ENCODE measurements at places on chromosomes 3 and 15.
A peak's percentile ranks its signal among the peaks of the same experiment; 100 is the strongest.

GRCh38 chr15:42691308-42691707 is 45.6 kb downstream of the CDAN1 start:
- no peak for DNase-seq

DNA sequence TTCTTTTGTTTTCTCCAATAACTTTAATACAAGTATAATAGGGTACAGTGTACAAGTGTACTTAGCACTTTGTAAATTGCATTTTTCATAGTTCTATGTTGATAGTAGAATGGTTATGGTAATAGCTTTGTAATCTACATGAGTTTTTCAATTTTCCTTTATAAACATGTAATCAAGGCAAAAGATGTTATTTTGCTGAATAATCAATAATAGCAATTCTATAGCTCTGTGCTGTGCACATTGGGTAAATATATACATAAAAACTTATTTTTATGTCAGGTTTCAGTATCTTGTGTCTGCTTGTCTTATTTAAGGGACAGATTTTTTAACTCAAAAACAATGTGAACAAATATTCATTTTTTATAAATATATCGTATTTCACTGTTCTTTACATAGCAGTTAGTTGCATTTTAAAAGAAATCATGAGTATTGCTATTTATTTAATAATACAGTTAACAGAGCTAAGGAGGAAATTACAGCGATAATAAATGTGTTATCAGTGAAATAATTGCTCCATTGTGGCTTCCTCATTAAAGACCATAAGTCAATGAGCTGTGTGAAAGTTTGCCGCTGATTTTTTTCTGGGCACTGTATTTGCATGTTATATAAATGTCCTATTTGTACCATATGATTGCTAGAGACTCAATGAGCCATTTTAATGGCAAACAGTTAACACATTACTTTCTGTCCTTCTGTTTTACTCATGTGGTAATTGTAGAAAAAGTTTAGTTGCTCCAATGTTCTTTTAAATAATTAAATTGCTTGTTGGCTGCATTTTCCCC is 214.6 kb upstream of the STAC start:
- DNase-seq, result no peak

DNA sequence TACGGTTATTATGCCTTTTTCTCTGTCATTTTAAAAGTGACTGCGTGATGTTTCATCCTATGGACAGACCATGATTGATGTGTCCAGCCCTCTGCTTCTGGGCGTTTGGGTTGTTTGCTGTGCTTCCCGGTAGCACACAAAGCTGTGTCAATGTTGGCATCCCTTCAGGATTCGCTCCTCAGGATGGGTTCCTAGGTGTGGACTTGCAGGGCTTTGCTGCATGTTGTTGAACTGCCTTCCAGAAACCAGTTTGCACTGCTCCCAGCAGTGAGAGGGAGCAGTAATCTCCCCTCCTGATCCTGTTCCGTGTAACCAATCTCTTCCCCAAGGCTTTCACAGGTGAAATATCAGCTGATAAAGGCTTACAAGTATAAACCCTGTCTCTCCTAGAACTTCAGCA is 787 bp downstream of the TRPM1 start:
- no peak for DNase-seq

DNA sequence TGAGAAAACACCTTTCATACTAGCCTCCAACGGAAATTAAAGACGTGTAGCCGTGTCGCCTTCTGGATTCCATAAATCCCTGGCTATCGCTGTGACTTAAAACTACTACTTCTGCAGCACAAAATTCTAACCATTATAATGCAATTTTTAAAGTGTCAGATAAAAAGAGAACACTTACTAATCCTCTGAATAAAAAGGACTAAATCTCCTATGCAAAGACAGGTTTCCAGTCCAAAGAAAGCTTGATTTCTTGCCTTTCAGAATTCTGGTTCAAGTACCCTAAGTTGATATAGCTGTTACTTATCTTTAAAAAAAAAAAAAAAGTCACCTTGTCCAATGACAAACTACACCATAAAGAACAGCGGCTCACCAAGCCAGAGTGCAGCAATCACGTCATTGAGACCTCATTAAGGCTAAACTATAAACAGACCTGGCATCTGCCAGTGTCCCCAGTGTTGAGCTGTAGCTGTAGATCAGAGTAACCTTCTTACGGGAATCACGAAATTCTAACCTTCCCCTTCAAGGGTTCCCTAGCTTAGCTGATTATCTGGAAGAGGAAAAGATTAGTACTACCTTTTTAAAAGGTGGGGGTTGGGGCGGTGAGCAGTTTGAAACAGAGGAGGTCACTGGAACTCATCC is 2.2 kb downstream of the ABCC5 start:
- DNase-seq, result no peak

DNA sequence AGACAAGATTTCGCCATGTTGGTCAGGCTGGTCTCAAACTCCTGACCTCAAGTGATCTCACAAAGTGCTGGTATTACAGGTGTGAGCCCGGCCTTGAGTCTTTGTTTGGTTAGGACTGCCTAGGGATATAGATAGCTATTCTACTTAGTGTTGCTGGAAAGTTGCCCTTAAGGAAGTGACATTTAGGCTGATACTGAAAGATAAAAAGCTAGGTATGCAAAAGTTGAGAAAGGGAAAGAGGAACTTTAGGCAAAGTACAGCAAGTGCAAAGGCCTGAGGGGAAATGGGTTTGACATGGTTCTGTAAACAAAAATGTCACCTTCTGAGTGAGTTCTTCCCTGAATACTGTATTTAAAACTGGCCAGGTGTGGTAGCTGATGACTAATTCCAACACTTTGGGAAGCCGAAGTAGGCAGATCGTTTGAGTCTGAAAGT is 111.5 kb downstream of the ZNF609 start:
- no peak for DNase-seq

DNA sequence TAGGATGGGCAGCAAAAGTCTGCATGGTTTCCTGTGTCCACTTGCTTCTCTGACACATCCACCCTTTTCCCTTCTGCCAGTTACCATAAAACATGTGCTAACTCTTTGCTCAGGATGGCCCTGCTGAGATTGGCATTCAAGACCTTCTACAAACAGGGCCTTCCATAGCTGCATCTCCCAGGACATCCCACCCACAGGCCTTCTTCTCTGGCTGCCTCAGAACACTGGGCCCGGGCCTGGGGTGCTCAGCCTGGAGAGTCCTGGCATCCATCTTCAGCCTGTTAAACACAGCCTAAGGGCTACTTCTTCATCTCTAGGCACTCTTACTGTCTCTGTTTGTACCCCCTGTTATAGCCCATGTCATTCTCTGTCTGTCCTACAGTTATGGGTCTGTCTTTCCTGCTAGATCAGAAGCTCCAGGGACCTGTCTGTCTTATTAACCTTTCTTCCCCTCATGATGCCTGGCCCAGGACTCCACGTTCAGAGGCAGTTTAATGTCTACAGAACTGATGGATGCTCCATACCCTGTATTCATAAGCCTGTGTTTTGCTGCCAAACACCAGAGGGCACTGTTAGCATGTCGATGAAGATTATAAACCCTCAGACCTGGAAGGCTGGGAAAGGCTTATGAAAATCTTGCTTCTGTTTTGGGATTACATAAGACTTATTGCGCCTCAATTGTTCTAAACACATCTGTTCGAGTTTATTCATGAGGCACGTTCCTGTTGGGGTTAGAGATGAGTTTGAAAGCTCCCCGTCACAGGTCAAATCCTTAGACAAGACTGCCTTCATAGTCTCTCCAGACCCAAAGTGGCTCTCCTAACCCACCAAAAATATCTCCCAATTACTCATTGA is 16.5 kb downstream of the SEMA3G start:
- peak; percentile 62 for DNase-seq

DNA sequence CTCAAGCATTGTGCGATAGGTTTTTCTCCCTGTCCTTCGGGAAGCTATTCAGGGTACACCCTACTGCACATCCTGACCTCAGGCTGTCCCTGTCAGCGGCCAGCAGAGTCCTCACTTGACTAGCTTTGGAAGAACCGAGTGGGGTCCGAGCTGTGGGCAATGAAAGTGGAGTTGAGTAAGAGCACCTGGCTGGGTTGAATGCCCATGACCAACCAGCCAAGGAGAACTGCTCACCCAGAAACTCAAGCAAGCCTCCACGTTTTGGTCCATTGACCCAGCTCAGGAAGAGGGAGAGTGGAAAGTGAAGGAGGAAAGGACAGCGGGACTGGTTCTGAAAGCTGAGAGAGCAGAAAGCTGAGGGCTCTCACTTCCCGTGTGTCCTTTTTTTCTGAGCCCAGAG is 36.0 kb upstream of the HDGFL3 start:
- no peak for DNase-seq

DNA sequence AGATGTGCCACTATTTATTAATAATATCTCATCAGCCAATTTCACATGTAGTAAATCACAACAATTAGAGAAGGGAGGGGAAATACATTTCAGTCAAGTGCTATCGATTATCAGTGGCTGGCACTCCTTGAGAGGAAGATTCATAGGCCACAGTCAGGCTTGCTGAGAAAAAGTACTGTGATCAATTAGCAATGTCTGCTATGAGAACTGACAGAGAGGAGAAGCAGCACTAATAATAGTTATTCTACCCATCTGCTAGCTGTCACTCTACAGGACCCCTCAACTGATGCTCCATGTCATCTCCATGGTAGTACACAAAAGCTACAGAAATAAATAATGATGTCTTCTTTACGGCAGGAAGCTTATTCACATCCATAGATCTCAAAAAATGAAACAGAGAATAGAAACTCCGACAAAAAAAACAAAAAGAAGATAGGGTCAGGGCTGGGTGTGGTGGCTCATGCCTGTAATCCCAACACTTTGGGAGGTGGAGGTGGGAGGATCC is 351.3 kb downstream of the FOXP1 start:
- DNase-seq, result no peak

- no peak for DNase-seq
Measured at GRCh38 chr3:172608575-172608974, 85.3 kb upstream of the TNFSF10 start.

DNA sequence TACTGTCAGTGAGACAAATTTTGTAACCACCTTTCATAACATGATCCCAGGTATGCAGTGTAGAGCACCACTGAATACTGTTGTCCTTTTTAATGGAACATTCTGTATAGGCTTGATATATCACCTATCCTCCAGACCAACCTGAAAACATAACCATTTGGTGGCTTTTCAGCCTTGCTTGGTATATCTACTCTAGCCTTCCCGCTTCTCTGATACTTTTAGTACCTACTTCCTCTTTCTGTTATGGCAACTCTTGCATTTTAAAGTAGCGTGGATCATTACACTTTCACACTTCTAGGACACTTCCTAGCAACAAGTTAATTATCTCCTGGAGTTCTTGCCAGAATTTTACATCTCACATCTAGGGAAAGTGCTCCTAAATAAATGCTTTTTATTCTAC is 226.6 kb upstream of the ROBO1 start:
- DNase-seq, result no peak

DNA sequence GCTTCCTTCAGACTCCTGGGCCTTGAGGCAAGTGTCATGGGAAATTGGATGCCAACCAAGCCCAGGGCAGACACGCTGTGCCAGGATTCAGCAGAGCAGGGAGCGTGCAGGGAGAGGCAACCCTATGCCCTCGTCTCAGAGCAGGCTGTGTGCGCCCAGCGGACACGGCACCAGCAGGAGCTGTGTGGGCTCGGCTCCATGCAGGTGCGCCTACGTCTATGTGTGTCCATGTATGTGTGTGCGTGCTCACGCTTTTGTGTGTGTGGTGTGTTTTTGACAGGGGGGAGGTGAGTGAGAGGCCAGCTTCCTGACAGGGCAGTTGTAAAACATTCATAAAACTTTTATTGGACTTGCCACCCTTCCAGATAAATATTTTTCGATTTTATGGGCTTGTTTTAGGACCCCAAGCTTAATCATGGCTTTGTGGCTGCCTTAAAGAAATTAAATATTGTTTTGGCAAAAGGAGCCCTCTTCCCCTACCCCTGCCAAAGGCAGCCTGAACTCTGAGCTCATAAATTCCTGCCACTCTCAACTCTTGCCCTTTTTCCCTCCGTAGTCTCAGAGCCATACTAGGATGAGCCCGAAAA is 84.4 kb downstream of the DNAJB8 start:
- no peak for DNase-seq

- DNase-seq, result no peak
Measured at GRCh38 chr15:57253500-57253899, 122.8 kb upstream of the CGNL1 start.

- DNase-seq, result no peak
Measured at GRCh38 chr3:194691481-194692283, 6.0 kb downstream of the FAM43A start.

DNA sequence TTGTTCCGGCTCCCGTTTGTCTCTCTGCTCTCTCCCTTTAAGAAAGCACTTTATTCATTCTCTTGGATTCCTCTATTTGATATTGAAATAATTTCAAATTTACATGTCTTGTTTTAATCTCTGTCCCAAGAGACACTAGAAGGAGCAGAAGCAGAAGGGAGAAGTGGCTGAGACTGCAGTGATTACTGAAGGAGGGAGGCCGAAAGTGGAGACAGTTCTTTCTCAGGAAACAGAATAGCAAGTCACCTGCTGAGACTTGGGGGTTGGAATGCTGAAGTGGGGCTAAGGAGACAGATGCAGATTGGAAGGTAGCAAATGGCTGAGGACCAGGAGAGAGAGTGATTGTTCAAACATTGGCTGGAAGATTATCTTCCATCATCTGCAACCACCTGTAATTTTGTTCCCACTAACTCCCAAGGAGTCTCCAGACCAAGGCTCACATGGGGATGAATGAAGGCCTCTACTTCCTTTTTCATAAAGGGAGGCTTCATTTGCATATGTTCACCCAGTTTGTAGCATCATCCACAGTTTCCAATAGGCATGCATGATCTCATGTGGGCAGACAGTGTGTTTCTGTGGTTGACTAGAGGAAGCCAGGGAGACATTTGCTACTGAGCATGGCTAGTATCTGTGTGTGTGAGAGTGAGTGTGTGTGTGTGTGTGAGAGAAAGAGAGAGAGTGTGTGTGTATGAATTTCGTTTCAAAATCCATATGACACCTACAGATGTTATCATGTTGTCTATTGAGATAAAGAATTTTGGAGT is 24.0 kb downstream of the LTF start:
- DNase-seq, result no peak

DNA sequence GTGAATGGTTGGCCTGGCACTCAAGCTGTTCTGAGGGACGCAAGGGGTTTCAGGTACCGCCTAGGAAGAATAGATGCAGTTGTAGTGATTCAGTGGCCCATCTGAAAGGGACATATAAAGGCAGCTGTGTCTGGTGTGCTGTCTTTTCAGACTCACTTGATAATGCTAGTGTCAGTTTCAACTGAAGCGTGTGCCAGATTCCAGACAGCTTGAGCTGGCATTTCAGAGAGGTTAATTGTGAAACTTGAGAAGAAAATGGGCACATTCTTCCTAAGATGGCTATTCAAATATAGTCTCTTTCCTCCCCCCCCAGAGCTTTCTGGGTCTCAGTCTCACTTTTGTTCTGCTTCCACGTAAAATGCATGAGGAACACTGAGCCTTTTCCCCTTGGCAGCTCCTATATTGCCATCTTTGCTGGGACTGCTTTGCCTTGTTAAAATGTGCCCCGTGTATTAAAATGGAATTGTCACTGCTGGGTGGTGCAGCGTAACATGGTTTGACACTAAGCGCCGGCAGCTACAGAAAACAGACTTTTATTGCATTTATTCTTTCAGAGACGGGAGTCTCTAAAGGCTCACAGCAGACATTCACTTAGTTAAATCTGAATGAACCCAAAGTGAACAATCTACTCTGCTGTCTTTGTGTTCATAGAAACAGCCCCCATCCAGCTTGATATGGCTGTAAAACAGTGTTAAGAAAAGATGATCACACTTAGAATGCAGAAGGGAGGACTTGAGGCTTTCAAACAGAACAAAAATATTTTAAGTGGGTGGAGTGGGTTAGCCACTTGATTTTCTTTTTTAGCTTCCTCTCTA is 478.7 kb downstream of the RBMS3 start:
- DNase-seq, result no peak

Data from dorsolateral prefrontal cortex (tissue), 122 donors.